NCI-H774 (cell line): ENCODE measurements at places on chromosomes 2 and 18.

- DNase-seq = no peak
Observed at GRCh38 chr2:3075316-3075990, 302.2 kb downstream of the EIPR1 start.

DNA sequence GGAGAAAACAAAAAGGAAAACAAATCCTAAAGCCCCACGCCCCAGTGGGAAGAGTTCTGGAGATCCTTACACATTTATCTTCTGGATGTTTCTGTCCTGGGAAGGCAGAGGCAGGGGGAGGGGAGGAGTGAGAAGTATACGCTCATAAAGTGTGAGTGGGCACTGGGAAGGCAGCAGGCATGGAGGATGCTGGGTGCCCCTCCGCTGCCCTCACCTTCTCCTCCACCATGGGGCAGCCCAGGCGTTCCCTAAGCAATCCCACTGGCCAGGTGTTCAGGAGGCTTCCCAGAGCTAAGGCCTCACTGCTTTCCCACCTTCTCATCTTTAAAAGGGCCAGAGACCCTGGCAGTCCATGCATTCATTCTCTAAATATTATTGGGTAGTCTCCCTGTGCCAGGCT, 112.0 kb upstream of the SMAD2 start:
- no peak for DNase-seq

- no peak for DNase-seq
Observed at GRCh38 chr2:86790676-86791572, at the start of gene CD8A. CD8A (minus strand) TSS chr2:86790913; CDS start chr2:86790825, 88 bp downstream.

DNA sequence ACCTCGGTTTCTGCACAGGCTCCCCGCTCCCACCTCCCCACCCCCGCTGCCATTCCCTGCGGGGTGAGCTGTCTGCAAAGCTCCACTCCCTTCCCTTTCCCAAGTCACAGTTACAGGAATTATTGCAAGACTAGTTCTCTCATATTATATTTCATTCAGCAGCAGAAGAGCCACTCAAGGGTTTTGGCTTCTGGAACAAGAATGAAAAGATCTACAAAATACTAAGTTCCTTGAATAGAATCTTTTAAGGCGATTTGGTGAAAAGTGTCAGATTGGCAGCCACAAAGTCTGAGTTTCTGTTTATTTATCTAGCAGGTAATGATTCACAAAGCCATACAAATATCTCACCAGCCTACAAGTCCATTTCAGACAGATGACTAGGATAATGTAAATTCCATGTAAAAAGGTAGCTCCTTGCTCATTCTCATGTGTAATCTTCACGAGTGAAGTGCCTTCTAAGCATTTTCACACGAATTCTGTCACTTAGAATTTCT, 221.9 kb upstream of the RBBP8 start:
- DNase-seq = no peak

- no peak for DNase-seq
Observed at GRCh38 chr2:235553696-235554100, 59.9 kb downstream of the AGAP1 start.

GRCh38 chr18:75005626-75006025, 203.3 kb downstream of the PTGR3 start:
- no peak for DNase-seq

- DNase-seq = no peak
Observed at GRCh38 chr2:26584656-26585055, 56.5 kb downstream of the CIB4 start.

GRCh38 chr18:35122586-35123224, 81.5 kb downstream of the MAPRE2 start:
- no peak for DNase-seq

DNA sequence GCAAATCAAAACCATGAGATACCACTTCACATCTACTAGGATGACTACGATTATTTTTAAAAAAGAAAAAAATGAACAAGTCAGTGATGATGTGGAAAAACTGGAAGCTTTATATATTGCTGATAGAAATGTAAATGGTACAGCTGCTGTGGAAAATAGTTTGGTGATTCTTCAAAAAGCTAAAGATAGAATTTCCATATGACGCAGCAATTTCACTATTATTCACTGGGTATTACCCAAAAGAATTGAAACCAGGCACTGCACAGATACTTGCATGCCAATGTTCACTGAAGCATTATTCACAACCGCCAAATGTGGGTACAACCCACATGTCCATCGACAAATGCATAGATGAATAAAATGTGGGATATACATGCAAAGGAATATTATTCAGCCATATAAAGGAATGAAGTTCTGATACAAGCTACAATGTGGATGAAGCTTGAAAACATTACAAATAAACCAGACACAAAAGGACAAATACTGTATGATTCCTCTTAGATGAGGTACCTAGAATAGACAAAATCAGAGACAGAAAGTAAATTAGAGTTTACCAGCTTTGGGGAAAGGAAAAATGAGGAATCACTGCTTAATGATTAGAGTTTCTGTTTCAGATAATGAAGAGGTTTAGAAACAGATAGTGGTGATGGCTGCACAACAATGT, 11.1 kb downstream of the RTTN start:
- no peak for DNase-seq

DNA sequence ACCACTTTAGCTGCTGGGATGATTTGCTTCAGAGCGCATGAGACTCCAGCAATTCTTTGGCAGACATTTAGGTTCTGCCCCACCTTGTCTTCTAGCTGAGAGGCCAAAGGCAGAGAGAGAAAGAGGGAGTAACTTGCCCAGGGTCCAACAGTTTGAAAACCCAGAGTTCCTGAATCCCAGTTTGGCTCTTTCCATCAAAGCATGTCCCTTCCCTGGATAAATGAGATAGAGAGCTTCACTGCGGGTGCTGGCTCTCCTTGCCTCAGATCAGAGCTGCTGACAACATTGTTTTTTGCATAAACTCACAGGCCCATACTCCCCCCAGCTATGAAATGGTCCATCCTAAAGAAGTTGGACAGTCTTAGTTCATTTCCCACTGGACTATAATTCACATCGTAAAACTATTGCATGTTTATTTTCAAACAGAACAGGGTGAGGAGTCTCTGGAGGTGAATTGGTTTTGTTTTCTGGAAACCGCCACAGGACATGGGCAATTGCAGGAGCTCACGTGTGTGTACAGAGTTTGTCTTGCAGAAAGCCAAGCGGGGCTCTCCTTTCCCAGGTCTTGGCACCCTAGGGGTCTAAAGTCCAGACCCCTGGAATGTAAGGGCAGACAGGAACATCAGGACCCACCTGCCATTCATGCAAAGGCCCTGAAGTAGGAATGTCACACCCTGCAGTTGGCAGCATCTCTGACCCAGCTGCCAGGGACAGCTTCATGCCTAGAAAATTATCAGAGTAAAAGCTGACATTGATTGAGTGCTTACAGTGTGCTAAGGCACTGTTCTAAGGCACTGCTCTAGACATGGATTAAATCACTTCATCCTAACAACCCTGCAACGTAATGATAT, 25.0 kb upstream of the SLC14A2 start:
- DNase-seq = no peak

GRCh38 chr2:21763501-21763900, 639.7 kb downstream of the TDRD15 start:
- no peak for DNase-seq

GRCh38 chr2:96733931-96734330, 5.9 kb downstream of the LMAN2L start:
- no peak for DNase-seq

DNA sequence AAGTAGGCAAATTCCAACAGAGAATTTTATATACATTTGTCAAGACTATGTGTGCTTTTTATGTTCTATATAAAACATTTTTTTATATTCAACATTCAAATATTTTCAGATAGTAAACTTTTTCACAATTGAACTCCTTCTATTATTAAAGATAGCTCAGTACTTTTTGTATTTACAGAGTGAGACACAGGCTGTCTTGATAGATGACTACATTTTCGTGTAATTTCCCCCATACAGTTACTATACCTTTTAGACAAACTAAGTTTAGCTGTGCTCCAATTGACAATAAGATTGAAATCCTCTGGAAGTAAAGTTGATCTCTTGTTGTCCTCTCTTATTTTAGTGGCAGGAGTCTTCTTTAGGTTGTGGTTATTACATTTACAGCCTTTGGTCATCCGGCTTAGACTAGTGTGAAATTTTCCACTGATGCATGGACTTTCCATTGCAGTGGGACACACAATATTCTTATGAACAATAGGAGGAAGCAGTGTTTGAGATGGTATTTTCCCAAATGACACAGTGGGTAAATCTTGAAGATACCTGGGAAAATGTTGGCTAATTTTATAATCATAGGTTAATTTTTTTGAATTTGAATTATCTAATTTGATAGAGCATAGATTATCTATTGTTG, 21.0 kb downstream of the ZSWIM2 start:
- no peak for DNase-seq

DNA sequence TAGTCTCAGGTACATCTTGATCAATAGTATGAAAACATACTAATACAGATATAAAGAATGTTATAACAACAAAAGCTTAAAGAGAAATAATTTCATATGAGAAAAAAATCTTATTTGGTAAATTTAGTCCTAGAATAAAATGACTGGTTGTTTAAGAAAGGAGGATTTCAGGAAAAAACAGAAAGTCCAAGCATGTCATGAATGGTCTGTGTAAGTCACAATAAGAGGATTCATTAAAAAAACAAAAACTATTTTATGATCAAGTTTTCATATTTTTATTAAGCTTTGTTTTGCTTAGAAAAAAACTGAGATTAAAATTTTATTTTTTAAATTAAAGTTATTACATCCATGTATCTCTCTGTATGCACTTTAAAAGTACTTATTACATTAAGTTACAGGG, 353.9 kb upstream of the SPHKAP start:
- no peak for DNase-seq

- no peak for DNase-seq
Observed at GRCh38 chr2:74293191-74293991, 49.8 kb downstream of the SLC4A5 start.

DNA sequence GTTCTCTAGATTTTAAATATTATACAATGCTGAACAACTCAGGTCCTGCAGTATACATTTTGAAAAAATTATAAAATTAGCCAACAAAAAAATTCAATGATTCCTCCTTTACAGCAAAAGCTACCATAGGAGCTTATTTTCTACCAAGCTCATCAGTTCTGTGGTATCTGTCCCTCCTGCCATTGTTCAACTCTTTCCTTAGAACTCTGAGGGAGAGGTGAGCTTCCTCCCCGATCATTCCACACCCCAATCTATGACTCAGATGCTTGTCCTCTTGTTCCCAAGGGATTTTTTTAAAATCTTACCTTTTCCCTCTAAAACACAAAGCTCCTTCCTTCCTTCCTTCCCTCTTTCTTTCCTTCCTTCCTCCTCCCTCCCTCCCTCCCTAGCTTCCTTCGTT, 13.5 kb downstream of the DPP4 start:
- DNase-seq = no peak

GRCh38 chr2:151808258-151809072, 19.8 kb downstream of the ARL5A start:
- no peak for DNase-seq

DNA sequence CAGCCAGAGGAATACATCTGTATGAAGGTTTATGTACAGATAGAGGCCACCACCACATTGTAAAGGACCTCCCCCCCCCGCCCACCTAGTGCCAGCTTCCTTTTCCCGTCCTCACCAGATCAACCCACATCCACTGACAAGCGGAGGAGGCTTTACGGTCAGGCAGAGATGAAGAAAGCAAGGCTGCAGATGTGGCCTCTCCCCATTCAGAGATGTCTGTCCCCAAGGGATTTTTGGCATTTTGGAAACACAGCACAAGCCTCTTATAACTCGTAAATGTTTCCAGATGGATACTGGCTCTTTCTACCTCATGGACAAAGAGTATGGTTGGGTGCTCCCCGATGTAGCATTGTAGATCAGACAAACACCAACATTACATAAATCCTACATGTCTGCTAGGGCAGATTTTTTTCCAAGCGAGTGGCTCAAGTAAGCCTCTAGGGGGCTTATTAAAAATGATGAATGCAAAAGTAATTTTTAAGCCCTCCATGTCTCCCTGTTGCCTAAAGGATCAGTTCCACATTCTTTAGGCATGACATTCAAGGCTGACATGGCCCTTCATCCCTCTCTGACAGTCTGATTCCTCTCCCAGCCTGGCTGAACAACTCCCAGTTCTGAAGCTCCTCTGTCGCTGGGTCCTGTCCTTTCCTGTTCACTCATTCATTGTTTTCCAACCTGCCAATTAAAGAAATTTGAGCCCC, 11.7 kb downstream of the VIT start:
- no peak for DNase-seq

GRCh38 chr18:37055137-37055802, 226.3 kb downstream of the KIAA1328 start:
- no peak for DNase-seq

DNA sequence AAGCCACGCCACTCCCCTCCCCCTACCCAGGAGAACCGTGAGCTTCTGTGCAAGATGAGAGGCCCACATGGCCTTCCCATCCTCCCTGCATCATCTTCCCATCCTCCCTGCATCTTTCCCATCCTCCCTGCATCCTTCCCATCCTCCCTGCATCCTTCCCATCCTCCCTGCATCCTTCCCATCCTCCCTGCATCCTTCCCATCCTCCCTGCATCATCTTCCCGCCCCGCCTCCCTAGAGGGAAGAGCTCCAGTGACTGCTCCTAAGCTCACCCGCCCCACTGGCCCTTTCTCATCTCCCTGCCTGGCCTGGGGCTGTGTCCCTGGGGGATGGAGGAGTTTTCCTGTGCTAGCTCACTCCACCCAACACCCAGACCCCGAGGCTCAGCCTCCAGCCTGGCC, 93.3 kb upstream of the ASAP2 start:
- no peak for DNase-seq

DNA sequence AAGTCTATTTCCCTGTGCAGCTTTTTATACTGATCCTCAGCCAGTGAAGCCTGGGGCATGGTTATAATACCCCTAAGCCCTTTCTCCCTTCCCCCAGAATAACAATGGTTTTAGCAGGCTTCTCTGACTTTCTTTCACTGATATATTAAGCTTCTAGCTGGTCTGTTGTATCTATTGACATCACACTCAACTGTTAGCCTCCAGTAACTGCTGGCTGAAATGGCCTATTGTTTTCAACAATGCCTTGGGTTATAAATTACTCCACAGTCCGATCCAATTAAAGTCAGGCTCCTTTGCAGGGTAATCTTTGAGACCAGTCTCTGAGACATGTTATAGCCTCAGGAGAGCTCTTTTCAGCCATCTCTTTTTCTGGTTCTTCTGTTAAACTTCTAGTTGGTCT, 2.9 kb upstream of the SLC9A4 start:
- DNase-seq = no peak
